ENCODE measurements at places on chromosomes 13 and 19. TPM values are rescaled to one million over a fixed set of nuclear protein-coding genes. Genes with fewer than 3 reads are reported as not detected.

Gene CLC
- total RNA-seq: 4.7 TPM

Gene LIM2
- total RNA-seq: 0.64 TPM

Gene HPN
- total RNA-seq: not detected

Gene CBLC
- total RNA-seq: not detected

Gene MED25
- total RNA-seq: 45.6 TPM

DNA sequence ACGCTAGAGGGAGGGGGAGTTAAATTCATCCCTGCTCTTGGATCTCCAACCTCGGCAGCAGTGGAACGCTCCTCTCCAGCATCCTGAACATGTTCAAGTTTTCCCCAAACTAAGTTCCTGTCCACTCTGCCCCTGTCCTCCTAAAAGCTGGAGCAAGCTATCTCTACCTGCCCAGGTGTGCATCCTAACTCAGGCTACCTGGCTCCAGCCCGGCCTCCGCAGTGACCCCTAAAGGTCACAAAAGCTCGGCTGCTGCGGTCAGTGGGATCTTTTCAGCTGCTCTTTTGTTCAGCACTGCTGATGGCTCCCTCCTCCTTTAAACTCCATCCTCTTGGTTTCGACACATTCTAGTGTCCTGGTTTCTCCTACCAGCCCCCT lies 1.4 kb downstream of the DCUN1D2 start:
- no peaks in the 10 kb centered on the region for H3K27me3 ChIP-seq
- peaks cover 53% of the 10 kb centered on the region for H3K4me1 ChIP-seq
- DNase-seq: no peak
- no peak overlapping the region for H3K27ac ChIP-seq

- no peaks in the 10 kb centered on the region for H3K4me1 ChIP-seq
- H3K27ac ChIP-seq: no peak overlapping the region
- H3K36me3 ChIP-seq: no peaks in the 10 kb centered on the region
- H3K4me3 ChIP-seq: no peak overlapping the region
- H3K27me3 ChIP-seq: no peaks in the 10 kb centered on the region
These were observed 424.5 kb downstream of the PCDH9 start for GRCh38 chr13:66805657-66806056.

GRCh38 chr19:40974633-40975037 lies 16.4 kb upstream of the CYP2B6 start:
- H3K4me3 ChIP-seq: no peak overlapping the region
- no peaks in the 10 kb centered on the region for H3K36me3 ChIP-seq
- peak; percentile 83 for DNase-seq
- H3K4me1 ChIP-seq: peaks cover 26% of the 10 kb centered on the region
- H3K27ac ChIP-seq: no peak overlapping the region
- H3K27me3 ChIP-seq: peaks cover 6% of the 10 kb centered on the region

DNA sequence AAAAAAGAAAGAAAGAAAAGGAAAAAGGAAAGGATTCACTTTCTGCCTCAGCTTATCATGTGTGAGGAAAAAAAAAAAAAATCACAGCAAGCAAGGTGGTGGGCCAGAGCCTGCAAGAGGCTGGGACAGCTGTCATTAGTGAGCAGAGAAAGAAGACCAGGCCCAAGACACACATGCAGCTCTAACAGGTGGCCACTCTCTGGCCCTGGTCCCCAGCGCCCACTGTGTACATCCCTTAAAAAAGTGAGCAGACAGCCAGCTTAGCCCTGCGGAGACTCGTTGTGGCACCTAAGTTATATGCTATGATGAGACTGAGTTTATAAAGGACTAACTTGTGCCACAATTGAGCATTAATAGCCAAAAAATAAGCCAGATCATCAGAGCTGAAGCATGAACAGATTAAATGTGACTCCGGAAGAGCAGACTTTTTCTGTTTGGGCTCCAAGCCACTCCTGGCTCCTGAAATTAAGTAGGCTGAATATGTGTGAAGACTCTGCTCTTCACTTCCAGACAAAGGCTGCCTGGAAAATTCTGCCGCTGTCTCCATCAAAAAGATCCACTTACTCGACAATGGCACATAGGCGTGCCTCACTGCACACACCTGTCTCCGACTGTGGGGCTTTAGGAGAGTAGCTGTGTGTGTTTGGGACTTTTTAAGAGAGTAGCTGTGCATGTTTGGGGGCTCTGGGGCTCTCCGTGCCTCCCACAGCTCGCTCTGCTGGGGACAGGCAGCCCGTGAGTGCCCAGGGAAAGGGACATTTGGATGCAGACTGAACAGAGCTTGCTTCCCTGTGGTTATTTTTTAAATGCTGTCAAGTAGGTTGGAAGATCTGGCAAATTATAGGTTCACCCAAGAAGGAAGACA lies 55.0 kb downstream of the LATS2 start:
- H3K27me3 ChIP-seq: no peaks in the 10 kb centered on the region
- no peaks in the 10 kb centered on the region for H3K36me3 ChIP-seq
- no peak for DNase-seq
- no peak overlapping the region for H3K27ac ChIP-seq

DNA sequence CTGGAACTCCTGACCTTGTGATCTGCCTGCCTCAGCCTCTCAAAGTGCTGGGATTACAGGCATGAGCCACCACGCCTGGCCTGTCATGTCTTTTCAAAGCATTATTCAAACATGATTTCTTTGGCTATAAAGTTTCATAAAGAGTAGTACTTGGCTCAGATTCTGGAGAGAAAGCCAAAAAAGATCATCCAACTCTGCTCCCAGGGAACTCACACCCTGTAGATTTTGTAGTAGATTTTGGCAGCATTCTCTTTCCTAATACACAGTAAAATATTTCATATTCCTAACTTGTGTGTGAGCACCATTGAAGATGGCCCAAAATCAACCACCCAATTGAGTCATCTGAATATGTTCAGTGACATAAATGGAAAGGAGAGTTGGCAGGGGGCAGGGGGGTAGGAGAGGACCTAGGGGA lies 48.4 kb downstream of the CAB39L start:
- H3K27ac ChIP-seq: no peak overlapping the region
- no peak for DNase-seq
- H3K27me3 ChIP-seq: no peaks in the 10 kb centered on the region
- H3K4me1 ChIP-seq: no peaks in the 10 kb centered on the region

GRCh38 chr13:49459580-49459979 lies 15.5 kb downstream of the SETDB2 start:
- peaks cover 10% of the 10 kb centered on the region for H3K4me1 ChIP-seq
- no peaks in the 10 kb centered on the region for H3K27me3 ChIP-seq
- peaks cover 37% of the 10 kb centered on the region for H3K36me3 ChIP-seq
- DNase-seq: no peak
- no peak overlapping the region for H3K27ac ChIP-seq

- H3K4me1 ChIP-seq: no peaks in the 10 kb centered on the region
- no peak for DNase-seq
- no peaks in the 10 kb centered on the region for H3K36me3 ChIP-seq
- peaks cover 10% of the 10 kb centered on the region for H3K27me3 ChIP-seq
These were observed 77.9 kb upstream of the KCTD15 start for GRCh38 chr19:33718651-33719254.

- no peaks in the 10 kb centered on the region for H3K27me3 ChIP-seq
- H3K4me3 ChIP-seq: no peak overlapping the region
- no peaks in the 10 kb centered on the region for H3K4me1 ChIP-seq
- H3K27ac ChIP-seq: no peak overlapping the region
- DNase-seq: no peak
These were observed 54.7 kb downstream of the SKA3 start for GRCh38 chr13:21121616-21122015.

DNA sequence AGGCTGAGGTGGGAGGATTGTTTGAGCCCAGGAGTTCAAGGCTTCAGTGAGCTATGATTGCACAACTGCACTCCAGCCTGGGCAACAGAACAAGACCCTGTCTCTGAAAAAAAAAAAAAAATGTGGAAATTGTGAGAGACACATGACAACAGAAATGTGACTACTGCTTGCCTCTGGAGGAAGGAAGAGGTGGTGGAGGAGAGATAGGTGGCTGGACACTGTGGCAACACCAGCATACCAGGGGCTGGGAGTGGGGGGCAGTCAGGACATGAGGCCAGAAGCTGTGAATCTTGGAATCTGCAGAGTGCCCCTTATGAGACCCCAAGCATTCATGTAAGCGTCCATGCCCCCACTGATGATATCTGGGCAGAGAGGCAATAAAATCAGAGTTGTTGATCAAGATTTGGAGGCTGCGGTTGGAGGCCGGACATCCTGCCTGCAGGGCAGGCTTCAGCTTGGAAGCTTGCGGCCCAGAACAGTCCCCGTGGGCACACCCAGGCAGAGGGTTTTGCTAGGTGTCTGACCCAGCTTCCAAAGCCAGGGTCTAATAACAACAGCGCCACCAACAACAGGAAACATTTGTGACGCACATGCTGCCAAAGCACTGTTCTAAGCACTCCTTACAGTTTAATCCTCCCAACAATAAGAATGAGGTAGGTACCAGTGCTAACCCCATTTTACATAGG lies 16.9 kb downstream of the FAM187B start:
- H3K36me3 ChIP-seq: peaks cover 2% of the 10 kb centered on the region
- H3K4me3 ChIP-seq: peak overlapping the region; percentile 42
- H3K27me3 ChIP-seq: no peaks in the 10 kb centered on the region
- peaks cover 78% of the 10 kb centered on the region for H3K4me1 ChIP-seq
- peak; percentile 83 for DNase-seq
- peak overlapping the region; percentile 92 for H3K27ac ChIP-seq

DNA sequence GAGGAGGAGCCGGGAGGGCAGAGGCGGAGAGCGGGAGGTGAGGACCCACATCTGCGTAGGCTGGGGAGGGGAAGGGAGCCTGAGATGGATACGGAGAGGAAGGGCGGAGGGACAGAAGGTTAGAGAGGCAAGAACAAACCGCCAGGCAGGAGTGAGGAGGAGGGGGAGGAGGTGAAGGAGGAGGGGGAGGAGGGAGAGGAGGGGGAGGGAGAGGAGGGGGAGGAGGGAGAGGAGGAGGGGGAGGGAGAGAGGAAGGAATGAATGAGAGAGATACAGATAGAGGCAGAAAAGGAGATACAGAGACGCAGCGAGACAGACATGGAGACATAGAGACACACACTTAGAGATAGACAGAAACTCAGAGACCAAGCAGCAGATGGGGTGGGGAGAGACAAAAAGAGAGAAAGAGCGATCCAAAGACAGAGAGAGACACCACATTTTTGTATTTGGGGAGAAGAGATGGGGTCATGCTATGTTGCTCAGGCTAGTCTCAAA lies 782 bp upstream of the CA11 start:
- H3K4me1 ChIP-seq: peaks cover 37% of the 10 kb centered on the region
- H3K27me3 ChIP-seq: no peaks in the 10 kb centered on the region
- peak overlapping the region; percentile 19 for H3K27ac ChIP-seq
- H3K4me3 ChIP-seq: peak overlapping the region; percentile 58
- H3K36me3 ChIP-seq: no peaks in the 10 kb centered on the region

GRCh38 chr13:74761801-74762757 lies 627.9 kb upstream of the KLF12 start:
- no peak overlapping the region for H3K27ac ChIP-seq
- H3K4me1 ChIP-seq: no peaks in the 10 kb centered on the region
- no peak for DNase-seq
- no peak overlapping the region for H3K4me3 ChIP-seq
- no peaks in the 10 kb centered on the region for H3K27me3 ChIP-seq
- no peaks in the 10 kb centered on the region for H3K36me3 ChIP-seq

GRCh38 chr19:29714953-29715700 lies at the start of gene C19orf12:
TSS of gene C19orf12 (minus strand) at chr19:29715261. CDS start at chr19:29708413, 6,848 bp downstream.
- H3K27me3 ChIP-seq: no peaks in the 10 kb centered on the region
- H3K36me3 ChIP-seq: peaks cover 12% of the 10 kb centered on the region
- peak within 1 kb of the TSS; percentile 87 for H3K4me3 ChIP-seq
- peak; percentile 74 for DNase-seq
- H3K27ac ChIP-seq: peak within 1 kb of the TSS; percentile 98

DNA sequence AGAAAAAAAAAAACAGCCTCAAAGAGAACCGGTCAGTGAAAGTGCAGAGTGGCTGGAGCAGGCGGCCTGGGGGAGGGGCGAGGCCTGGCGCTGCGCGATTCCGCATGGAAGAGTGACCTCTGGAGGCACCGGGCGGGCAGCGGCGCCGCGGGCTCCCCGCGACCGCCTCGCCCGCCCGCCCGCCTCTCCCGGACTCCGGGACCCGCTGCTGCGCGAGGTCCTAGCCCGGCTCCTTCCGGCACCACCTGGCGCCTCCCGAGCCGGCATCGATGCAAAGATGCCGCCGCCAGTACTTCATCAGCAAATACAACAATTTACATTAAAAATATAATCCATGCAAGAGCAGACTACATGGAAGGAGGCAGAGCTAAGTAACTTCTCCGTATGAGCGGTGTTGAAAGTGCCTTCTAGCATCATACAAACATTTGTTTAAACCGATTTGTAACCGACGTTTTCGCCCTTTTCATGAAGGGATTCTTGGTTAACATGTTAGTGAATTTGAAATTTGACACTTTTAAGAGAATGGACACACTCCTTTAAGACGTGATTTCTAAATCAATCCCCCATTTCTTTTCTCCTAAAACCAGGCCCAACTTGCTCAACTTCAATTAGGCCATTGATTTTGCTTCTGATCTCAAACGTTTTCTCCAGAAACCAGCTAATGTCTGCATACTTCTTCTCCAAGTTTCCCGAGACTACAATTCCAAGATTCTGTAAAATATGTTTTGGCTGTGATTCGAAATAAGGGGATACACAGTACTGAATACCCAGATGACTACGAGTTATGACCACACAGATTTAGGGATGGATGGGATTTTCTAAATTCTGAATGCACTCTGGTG lies 2.1 kb downstream of the EFNB2 start:
- no peak overlapping the region for H3K27ac ChIP-seq
- H3K36me3 ChIP-seq: no peaks in the 10 kb centered on the region
- peak; percentile 35 for DNase-seq
- peaks cover 44% of the 10 kb centered on the region for H3K27me3 ChIP-seq

Measured in activated CD4-positive, alpha-beta memory T cell treated with anti-CD3 and anti-CD28 coated beads for 36 hours (primary cell).